Fibroblast of gingiva (primary cell): ENCODE measurements at places on chromosomes 5 and 9.

- DNase-seq: no peak
These were observed 52.9 kb upstream of the ZNF366 start for GRCh38 chr5:72559866-72560766.

- peak; percentile 66 for DNase-seq
These were observed 3.6 kb downstream of the PSMB7 start for GRCh38 chr9:124411514-124412227.

DNA sequence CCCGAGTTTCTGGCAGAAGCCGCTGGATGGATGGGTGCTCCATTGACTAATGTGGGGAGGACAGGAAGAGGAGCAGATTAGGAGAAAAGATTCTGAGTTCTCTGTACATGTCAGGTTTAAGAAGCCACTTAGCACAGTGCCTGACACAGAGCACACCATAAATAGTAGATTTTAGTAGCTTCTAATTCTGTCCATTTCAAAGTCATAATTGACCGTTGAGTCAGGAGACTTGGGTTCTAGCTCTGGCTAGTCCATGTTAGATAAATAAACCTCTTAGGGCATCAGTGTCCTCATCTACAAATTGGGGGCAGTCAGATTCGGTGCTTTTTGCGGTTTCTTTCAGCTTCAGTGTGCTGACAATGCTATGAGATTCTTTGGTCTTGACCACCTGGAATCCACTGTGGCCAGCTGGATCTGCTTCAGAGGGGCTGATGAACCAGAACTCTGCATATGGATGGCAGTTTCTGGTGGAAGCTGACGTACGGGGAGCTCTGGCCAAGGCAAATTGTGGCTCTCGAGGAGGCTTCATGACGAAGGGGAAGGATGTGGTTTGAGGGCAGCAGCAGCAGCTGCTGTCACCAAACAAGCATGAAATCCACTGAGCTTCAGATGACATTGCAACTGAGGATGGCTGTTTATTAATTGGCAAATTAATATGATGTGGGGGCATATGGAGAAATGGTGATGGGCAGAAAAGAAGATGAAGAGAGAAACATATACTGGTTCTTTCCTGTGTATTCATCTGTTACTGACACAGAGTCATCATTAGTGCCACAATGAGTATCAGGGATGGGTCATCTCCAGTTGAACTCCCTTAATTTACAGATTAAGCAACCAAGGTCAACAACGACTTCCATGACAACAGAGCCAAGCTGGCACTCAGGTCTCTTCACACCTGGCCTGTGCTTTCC is 134.4 kb downstream of the AOPEP start:
- DNase-seq: peak; percentile 84

- no peak for DNase-seq
These were observed 5.6 kb upstream of the CCDC152 start for GRCh38 chr5:42751044-42751443.

DNA sequence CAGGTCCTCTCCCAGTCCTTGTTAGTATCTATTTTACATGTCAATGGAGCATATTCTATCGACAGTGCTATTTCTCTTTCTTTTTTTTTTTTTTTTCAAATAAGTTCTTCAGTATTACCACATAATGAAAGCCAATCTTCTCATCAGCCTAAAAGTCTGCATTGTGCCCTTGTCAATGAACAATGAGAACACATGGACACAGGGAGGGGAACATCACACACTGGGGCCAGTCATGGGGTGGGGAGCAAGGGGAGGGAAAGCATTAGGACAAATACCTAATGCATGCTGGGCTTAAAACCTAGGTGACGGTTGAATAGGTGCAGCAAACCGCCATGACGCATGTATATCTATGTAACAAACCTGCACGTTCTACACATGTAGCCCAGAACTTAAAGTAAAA is 47.7 kb upstream of the TEX48 start:
- no peak for DNase-seq

GRCh38 chr5:163633926-163634460 is 128.6 kb downstream of the MAT2B start:
- no peak for DNase-seq

- no peak for DNase-seq
These were observed 40.2 kb downstream of the TLR4 start for GRCh38 chr9:117744369-117744768.

GRCh38 chr5:6220346-6221088 is 157.8 kb downstream of the MED10 start:
- DNase-seq: no peak

- DNase-seq: no peak
These were observed 1.7 kb downstream of the CKMT2 start for GRCh38 chr5:81234801-81235200.

GRCh38 chr9:106962122-106962521 is 99.2 kb downstream of the ZNF462 start:
- peak; percentile 11 for DNase-seq

DNA sequence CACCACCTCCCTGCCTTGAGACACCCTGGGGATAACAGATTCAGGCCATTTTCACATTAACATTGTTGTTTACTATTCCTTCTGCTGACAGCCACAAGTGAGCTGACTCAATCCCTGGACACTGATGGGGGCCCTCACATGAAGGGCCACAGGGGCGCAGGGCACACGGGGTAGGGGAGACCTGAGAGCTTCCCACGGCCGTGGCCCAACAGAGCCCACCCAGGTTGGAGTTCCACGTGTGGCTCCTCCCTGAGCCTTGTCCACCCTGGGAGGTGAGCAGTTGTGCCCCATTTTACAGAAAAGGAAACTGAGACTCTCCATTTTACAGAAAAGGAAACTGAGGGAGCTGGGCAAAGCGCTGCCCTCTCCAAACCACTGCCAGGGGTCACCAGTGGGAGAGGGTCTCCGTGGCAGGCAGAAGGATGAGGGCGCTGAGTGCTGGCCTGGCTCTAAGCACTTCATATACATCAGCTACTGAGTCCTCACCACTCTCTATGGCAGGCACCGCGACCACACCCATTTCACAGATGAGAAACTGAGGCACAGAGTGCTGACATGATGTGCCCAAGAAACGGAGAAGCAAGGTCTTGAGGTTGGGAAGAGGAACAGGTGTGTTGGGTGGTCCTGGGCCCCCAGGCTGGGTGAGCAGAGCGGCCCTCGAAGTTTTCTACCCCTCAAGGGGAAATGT is 2.3 kb downstream of the NINJ1 start:
- DNase-seq: no peak

- DNase-seq: peak; percentile 58
These were observed 69.2 kb upstream of the PLPP1 start for GRCh38 chr5:55603922-55604321.

GRCh38 chr5:150700246-150700593 is 642 bp downstream of the RBM22 start:
- peak; percentile 1 for DNase-seq

DNA sequence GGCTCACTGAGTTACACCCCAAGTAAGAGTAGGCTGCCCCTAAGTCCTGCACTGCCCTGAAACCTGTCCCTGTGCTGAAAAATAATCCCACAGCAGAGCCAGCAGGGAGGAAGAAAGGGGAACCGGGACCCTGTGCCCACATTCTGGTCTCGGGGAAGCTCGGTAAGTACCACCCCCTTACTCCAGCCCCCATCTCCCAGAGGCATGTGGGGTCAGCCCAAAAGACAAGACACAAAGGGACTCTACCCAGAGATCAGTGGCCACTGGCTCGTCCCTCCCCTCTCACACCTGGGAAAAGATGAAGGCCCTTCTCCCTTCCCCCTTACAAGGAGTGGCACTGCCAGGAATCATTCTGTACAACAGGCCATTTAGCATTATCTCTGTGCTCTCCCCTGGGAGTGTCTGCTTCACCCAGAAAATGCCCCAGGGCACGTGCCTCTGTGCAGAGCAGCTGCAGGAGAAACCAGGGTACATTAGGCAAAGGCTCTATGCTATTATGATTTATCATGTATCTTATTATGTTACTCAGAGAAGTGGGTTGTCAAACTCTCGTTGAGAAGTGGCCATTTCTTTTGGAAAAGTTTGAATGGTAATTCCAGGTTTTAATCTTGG is 71.3 kb downstream of the NDFIP1 start:
- no peak for DNase-seq

DNA sequence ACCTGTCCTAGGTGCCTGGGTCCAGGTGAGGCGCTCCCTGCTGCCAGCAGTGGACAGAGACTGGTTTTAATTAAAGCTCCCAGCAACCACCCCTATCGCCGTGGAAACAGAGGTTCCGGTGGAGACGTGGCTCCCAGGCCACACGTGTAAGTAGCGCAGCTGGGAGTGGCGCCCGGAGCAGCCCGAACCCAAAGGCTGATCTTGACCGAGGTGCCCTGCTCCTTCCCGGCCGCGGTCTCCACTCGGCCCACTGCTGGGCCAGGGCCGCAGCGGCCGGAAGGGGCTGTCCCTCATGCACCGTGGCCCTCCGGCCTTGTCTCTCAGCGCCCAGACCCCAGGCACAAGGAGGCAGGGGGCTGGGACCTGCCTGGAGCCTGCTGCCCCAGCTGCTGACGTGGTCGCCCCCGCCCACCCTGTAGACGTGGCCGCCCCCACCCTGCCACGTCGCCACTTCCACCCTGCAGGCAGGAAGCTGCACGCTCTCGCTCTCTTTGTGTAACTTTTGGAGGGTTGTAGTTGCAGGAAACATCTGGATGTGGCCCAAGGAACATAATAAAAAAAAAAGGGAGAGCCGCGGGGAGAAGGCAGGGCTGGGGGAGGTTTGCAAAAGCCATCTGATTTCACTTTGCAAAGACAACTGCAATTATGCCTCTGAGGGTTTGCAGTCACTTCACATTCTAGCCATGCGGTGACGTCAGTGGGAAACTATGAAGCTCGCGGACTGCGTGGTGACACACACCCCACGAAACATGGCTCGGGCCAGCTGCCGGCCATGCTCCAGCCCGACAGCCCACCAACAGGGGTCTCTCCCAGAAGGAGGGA is 129.9 kb downstream of the RXRA start:
- peak; percentile 99 for DNase-seq

GRCh38 chr5:76571559-76571958 is 51.6 kb downstream of the F2RL2 start:
- no peak for DNase-seq

- DNase-seq: peak; percentile 81
These were observed 50.0 kb upstream of the SLC25A51 start for GRCh38 chr9:37953775-37954437.

DNA sequence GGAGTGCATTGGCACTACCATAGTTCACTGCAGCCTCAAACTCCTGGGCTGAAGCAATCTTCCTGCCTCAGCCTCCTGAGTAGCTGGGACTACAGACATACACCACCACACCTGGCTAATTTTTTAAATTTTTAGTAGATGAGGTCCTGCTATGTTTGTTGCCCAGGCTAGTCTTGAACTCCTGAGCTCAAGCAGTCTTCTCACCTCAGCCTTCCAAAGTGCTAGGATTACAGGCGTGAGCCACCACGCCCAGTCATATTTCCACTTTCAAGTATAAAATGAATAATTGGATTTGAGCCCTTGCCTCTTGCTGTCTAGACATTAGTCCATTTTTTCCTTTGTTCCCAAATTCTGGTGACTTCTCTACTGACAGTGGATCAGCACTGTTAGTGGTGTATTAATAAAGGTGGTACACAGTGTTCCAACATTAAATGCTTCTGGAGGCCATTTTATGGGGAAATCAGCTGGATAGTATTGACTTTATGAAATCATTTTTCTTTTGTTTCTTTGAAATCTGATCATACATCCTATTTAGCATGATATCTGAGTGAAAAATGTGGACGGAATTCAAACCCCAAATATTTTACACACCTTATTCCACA is 15.9 kb downstream of the ATP6V0E1 start:
- no peak for DNase-seq

- peak; percentile 14 for DNase-seq
These were observed 37.8 kb upstream of the CARTPT start for GRCh38 chr5:71681296-71681695.

- DNase-seq: peak; percentile 38
These were observed 407.2 kb downstream of the EFNA5 start for GRCh38 chr5:107263387-107264018.

- DNase-seq: no peak
These were observed 40.3 kb downstream of the TNFAIP8 start for GRCh38 chr5:119396030-119396664.

GRCh38 chr5:35458824-35459207 is 158.8 kb upstream of the SPEF2 start:
- no peak for DNase-seq

DNA sequence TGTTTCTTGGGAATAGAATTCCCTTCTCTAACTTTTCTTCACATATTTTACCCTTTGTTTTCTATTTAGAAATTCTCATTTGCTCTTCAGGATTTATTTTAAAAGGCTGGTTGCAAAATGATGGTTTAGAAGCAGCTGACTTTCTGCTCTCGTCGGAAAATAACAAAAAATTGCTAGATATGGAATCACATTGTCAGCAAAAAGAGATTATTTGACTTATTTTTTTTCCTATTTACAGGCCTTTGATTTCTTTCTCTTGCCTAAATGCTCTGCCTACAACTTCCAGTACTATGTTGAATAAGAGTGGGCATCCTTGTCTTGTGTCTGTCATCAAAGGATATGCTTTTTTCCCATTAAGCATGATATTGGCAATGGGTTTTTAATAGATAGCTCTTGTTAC is 1619.1 kb upstream of the ACO1 start:
- no peak for DNase-seq

GRCh38 chr9:6590334-6590733 is 55.2 kb downstream of the GLDC start:
- DNase-seq: no peak

- DNase-seq: no peak
These were observed 46.0 kb downstream of the NDST1 start for GRCh38 chr5:150553911-150554310.
